Smooth muscle cell of bladder (primary cell): ENCODE measurements at places on chromosomes 5 and 9. TPM values are rescaled to one million over a fixed set of nuclear protein-coding genes. Genes with fewer than 3 reads are reported as not detected.

OMD gene
- not detected in 2 replicates for total RNA-seq

PROB1 gene
- 0.71 and 1.0 TPM in 2 replicates for total RNA-seq

ZBED3 gene
- total RNA-seq: 0.28 and 0.57 TPM in 2 replicates

MARVELD2 gene
- 0.09 and 0.14 TPM in 2 replicates for total RNA-seq

IFNK gene
- not detected in 2 replicates for total RNA-seq

FGF10 gene
- total RNA-seq: 1.0 and 3.8 TPM in 2 replicates

TMEFF1 gene
- 0.57 and 0.92 TPM in 2 replicates for total RNA-seq

PRELID2 gene
- 10.7 and 16.9 TPM in 2 replicates for total RNA-seq

FOXD4L5 gene
- total RNA-seq: under 0.01 TPM in 2 replicates

TBC1D2 gene
- total RNA-seq: 12.7 and 13.5 TPM in 2 replicates

PIP5KL1 gene
- total RNA-seq: 2.6 and 3.0 TPM in 2 replicates

SAXO1 gene
- under 0.01 and 0.09 TPM in 2 replicates for total RNA-seq

PCDHGB2 gene
- total RNA-seq: 2.4 and 2.7 TPM in 2 replicates

PRKAA1 gene
- 120 and 131 TPM in 2 replicates for total RNA-seq

NDUFA8 gene
- total RNA-seq: 29.3 and 37.2 TPM in 2 replicates

PCSK5 gene
- 5.7 and 12.5 TPM in 2 replicates for total RNA-seq

PCDHB3 gene
- 0.55 and 0.57 TPM in 2 replicates for total RNA-seq

C9orf50 gene
- total RNA-seq: 0.14 and 0.18 TPM in 2 replicates

CCL27 gene
- not detected in 2 replicates for total RNA-seq

IER5L gene
- total RNA-seq: 38.0 and 70.7 TPM in 2 replicates

SUB1 gene
- total RNA-seq: 98.6 and 161 TPM in 2 replicates

C9orf72 gene
- total RNA-seq: 5.6 and 5.7 TPM in 2 replicates

FBN2 gene
- 87.2 and 153 TPM in 2 replicates for total RNA-seq

TNFSF15 gene
- total RNA-seq: 0.28 and 0.55 TPM in 2 replicates

DDX4 gene
- total RNA-seq: not detected in 2 replicates

GRAMD2B gene
- total RNA-seq: 12.8 and 21.5 TPM in 2 replicates

PRR7 gene
- 2.7 and 3.0 TPM in 2 replicates for total RNA-seq

PCSK1 gene
- 0.28 and 1.3 TPM in 2 replicates for total RNA-seq
